ENCODE measurements at places on chromosomes 5 and 9. TPM values are rescaled to one million over a fixed set of nuclear protein-coding genes. Genes with fewer than 3 reads are reported as not detected.

The SPRY4 gene
- 6.3 TPM for total RNA-seq

The PCDHB5 gene
- total RNA-seq: 0.97 TPM

The CD274 gene
- total RNA-seq: 7.2 TPM

The PCDHB3 gene
- total RNA-seq: 0.71 TPM

The FAM221B gene
- total RNA-seq: not detected

The ABLIM3 gene
- 37.5 TPM for total RNA-seq
